ENCODE measurements at places on chromosomes 12 and 14.
A peak's percentile ranks its signal among the peaks of the same experiment; 100 is the strongest.

- no peak for DNase-seq
These were observed 5.5 kb upstream of the HVCN1 start for GRCh38 chr12:110694330-110694901.

DNA sequence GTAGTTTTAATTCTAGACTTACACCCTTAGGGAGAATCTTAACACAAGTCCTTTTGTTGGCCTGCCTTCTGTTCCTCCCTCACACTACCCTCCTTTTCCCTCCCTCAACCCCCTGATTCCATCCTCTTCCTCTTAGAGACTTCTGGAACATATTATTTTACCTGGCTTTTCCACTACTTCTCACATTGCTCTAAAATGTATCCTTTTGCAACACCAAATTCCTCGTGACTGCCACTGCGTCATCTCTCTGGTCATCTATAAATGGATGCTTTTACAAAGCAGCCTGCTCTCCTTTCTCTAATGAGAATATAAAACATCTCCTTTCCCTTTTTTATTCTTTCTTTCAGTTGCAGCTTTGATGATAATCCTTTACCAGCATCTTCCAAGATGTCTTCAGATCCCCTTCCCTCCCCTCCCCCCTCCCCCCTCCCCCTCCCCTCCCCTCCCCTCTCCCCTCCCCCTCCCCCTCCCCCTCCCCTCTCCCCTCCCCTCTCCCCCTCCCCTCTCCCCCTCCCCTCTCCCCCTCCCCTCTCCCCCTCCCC, 93.6 kb downstream of the DIP2B start:
- no peak for DNase-seq

- DNase-seq, result no peak
These were observed 326.7 kb downstream of the ADGRD1 start for GRCh38 chr12:131280426-131280825.

GRCh38 chr14:104926619-104927431, 2.1 kb downstream of the PLD4 start:
- DNase-seq, result peak; percentile 89

- DNase-seq, result no peak
These were observed 105.1 kb upstream of the AMIGO2 start for GRCh38 chr12:47184813-47185212.

DNA sequence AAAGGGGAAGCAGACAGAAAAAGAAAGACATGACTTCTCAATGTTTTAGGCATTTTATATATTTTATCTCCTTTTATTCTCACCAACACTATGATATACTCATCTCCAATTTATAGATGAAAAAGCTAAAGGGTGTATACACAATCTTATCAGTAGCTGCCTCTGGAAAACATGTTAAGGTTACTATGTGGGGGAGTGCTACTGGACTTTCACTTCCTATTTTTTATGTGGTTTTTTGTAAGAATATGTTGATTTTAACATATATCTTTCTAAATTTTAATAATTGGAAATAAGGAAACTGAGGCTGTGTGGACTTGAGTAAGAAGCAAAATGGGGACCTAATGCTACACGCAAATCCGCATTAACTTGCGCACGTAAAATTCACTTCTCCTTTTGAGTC, 99.6 kb upstream of the PDE3A start:
- DNase-seq, result no peak

- DNase-seq, result no peak
These were observed 10.9 kb downstream of the HRK start for GRCh38 chr12:116870306-116870705.

DNA sequence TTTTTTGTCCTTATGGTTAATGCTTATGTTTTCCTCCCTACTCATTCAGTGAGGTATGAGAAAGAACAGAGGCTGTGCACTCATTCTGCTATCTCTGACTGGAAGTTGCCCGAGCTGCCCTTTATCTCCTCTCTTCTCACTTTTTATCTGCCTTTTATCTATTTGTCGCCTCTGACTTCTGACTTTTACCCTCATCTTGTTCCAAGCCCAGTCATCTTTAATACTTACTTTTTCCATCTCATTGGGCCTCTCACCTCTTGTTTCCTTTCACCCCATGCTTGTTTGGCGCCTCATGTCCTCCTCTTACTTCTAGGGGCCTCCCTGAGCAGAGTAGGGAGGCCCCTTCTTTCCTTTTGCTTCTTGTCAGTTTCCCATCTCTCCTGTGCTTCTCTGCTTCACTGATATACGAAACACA, 50.7 kb downstream of the DIP2B start:
- no peak for DNase-seq

DNA sequence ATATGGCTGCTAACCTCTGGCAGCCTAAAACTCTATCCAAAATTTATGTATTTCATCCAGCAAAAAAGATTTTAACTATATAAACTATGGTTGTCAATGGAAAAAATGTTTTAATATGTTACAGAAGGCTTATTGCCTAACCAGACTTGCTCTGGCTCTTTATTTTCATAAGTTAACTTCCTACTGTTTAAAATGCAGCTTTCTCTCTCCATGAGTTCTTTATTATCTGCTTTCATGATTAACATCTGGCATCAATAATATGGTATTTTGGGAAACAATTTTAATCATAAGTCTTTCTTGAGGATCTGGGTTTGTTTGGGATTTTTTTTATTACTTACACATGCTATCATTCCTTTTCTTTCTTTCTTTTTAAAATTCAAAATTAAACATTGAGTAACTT, 20.5 kb downstream of the KERA start:
- DNase-seq, result no peak

DNA sequence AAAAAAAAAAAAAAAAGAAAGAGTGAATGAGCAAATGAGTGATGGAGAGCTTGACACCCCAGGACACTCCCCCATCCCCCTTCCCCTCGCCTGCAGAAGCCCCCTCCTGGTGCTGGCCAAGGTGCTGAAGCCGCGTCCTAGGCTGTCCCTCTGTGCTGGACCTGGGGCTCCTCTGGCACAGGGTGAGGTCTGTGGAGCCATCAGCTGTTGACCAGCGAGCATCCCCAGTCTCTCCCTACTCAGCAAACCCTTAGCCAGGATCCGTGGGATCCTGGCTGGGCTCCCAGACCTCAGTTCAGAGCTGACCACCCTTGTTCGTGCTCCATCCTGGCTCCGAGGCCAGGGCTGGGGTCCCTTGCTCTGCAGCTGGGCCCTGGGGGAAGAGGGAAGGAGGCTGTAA, 5.4 kb upstream of the KIF26A start:
- DNase-seq, result no peak

GRCh38 chr12:31309279-31309678, 16.7 kb downstream of the SINHCAF start:
- no peak for DNase-seq

- no peak for DNase-seq
These were observed 59.4 kb upstream of the GZMB start for GRCh38 chr14:24693353-24693737.

DNA sequence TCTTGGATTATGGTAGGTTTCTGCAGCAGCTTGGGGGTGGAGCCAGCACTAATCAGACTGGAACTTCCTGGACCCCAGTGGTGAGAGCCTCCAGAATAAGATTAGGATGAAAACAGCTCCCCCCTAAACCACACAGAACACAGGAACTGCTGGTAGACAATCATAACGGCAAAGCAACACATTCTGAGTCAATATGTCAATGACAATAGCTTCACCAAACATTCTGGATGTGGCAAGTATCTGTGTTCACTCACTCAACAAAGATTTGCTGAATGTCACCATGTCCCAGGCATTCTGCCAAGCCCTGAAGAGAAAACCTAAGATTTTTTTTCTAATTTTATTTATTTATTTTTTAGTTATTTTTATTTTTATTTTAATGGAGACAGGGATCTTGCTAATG, 65.2 kb downstream of the LRRC74A start:
- DNase-seq, result no peak

DNA sequence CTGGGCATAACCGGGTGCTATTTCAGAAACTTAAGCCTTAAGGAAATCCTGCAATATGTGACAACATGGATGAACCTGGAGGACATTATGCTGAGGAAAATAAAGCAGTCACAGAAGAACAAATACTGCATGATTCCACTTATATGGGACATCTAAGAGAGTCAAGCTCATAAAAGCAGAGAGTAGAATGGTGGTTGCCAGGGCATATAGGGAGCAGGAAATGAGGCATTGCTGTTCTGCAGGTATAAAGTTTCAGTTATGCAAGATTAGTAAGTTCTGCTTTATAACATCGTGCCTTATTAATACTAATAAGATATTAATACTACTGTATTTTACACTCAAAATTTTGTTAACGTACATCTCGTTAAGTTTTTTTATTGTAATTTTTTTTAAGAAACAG, 124.2 kb upstream of the ATF1 start:
- no peak for DNase-seq

DNA sequence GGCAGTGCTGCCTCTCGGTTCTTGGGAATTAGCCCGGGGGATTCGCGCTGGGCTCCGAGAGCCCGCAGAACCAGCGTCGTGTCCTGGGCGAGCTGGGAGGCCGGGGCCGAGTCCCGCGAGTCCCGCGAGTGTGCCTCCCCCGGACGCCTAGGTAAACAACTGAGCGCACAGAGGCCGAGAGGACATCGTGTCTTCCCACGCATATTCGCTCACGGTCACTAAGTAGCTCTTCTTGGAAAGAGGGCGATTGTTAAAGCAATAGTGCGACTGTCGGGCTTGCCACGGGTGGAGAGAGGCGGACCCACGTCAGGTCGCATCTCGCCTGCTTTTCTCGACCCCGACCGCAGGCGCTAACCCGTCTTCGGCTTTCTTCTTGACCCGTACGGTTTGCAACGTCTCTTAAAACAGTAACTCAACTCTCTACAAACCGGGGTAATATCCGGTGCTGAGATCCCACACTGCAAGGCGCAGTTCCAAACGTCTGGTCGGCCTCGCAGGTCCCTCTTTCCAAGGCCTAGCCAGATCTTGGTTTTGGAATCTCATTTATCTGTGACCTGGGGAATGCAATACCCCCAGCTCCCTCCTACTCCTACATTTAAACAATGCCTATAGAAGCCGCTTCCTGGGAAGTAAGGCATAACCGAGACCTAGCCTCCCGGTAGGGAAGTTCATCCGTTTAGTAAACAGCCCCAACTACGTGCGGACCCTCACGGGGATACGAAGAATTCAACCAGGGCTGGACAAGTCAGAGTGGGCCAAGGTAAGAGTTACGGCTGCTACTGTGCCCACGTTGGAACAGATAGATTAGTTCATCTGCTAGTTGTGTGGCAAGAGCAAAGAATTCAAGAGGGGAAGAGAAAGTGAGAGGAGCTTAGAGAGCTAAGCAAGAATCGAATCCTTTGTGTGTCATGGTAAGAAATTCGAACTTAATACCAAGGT, 736 bp upstream of the PHLDA1 start:
- DNase-seq, result peak; percentile 71

DNA sequence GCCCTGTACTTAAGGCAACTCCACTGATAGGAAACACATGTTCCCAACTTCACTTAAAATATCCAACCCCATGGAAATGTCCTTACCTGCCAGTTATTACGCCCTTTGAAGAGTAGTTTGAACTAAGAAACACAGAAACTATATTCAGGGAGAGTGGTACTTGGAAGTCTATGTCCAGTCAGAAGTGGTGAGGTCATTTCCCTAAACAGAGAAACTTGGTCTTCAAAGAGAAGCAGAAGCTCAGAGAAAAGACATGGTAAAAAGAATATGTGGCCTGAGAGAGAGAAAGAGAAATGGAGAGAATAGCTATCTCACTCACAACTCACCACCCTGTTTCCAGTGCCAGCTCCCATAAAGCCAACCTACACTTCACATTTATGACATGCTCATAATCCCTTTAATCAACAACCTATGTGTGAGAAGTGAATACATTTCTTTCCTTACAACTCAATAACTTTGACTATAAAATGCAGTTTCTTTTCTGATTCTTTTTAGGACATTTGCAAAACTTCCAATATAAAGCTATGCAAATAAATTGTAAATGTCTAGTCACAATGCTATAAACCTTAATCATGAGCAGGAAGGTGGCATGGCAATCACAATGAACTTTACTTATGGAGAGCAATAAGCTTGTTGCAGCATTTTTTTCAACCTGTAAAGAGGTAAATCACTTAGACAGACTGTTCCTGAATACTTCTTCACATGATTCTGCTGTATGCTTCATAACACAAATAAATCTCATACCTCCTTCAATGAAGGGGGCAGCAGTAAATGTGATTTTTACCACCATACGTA, 67.1 kb downstream of the CPNE8 start:
- DNase-seq, result no peak

GRCh38 chr14:52856139-52856538, 64.7 kb upstream of the GNPNAT1 start:
- no peak for DNase-seq

- DNase-seq, result no peak
These were observed 39.5 kb upstream of the RIN3 start for GRCh38 chr14:92473969-92474535.

DNA sequence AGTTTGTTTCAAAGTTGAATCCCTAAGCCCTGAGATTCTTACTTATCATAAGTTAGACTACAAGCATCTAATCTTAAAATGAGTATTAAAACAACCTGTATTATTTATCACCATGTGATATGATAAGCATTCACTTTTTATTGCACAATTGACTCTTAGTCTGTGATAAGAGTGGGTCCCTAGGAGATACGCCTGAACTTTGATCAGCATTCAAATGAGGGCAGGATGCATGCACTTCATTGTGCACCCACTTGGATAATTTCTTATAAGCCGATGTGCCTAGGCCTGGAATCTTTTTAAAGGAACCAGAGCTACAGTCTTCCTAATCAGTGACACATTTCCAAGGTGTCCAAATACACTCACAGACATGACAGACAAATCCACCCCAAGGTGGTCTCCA, 31.4 kb upstream of the SPTLC2 start:
- DNase-seq, result no peak

GRCh38 chr14:52219488-52220084, 47.9 kb upstream of the PTGDR start:
- no peak for DNase-seq

DNA sequence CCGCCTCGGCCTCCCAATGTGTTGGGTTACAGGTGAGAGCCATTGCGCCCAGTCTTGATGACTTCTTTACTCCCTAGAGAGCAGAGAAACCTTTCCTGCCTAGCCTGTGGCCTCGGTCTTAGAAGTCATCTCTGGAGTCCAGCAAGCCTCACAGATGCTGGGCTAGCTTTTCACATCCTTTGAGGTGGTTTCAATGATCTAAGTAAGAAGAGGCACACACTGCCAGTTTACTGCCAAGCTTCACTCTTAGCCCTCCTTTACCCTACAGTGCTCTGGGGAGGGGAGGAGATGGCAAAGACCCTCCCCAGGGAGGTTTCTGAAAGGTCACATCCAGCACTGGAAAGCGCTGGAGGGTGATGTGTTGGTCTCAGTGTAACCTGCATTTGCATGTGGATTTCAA, 304.8 kb downstream of the PCNX1 start:
- DNase-seq, result no peak

GRCh38 chr14:85186082-85186481, 343.9 kb upstream of the FLRT2 start:
- DNase-seq, result no peak

- no peak for DNase-seq
These were observed 13.9 kb upstream of the LRTM2 start for GRCh38 chr12:1806301-1807086.
